Activated CD4-positive, alpha-beta memory T cell treated with anti-CD3 and anti-CD28 coated beads for 36 hours (primary cell): ENCODE measurements at places on chromosomes 6 and 20. TPM values are rescaled to one million over a fixed set of nuclear protein-coding genes. Genes with fewer than 3 reads are reported as not detected.

Gene HCRTR2
- not detected for total RNA-seq

Gene GFOD1
- total RNA-seq, result 2.3 TPM

Gene KHDC1
- total RNA-seq, result 4.6 TPM

Gene SLC4A11
- total RNA-seq, result 0.87 TPM

DNA sequence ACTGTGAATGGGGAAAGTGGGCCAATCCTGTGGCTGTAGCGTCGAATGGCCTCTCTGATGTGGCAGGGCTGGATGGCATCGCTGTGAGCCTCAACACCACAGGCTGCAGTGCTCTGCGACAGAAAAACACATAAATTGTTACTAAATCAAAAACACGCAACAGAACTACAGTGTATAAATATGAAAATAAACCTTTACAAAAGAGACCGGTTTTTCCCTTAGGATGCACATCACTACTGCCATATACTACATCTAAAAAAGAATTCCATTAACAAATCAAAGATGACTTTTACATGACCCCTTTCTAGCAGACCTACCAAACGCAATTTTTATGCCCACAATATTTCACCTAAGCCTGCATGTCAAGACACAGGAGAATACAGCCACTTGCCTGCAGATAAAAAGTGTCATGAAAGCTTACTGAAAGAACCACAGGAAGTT lies 395.5 kb upstream of the RUNX2 start:
- H3K27me3 ChIP-seq, result no peaks in the 10 kb centered on the region
- peak overlapping the region; percentile 80 for H3K4me3 ChIP-seq
- H3K36me3 ChIP-seq, result peaks cover 6% of the 10 kb centered on the region
- peak; percentile 43 for DNase-seq
- H3K4me1 ChIP-seq, result peaks cover 41% of the 10 kb centered on the region
